Cortex of kidney (tissue), 1 donor: ENCODE measurements at places on chromosomes 6 and 20.

GRCh38 chr6:160435935-160436334, 87.8 kb downstream of the SLC22A3 start:
- no peak for DNase-seq

DNA sequence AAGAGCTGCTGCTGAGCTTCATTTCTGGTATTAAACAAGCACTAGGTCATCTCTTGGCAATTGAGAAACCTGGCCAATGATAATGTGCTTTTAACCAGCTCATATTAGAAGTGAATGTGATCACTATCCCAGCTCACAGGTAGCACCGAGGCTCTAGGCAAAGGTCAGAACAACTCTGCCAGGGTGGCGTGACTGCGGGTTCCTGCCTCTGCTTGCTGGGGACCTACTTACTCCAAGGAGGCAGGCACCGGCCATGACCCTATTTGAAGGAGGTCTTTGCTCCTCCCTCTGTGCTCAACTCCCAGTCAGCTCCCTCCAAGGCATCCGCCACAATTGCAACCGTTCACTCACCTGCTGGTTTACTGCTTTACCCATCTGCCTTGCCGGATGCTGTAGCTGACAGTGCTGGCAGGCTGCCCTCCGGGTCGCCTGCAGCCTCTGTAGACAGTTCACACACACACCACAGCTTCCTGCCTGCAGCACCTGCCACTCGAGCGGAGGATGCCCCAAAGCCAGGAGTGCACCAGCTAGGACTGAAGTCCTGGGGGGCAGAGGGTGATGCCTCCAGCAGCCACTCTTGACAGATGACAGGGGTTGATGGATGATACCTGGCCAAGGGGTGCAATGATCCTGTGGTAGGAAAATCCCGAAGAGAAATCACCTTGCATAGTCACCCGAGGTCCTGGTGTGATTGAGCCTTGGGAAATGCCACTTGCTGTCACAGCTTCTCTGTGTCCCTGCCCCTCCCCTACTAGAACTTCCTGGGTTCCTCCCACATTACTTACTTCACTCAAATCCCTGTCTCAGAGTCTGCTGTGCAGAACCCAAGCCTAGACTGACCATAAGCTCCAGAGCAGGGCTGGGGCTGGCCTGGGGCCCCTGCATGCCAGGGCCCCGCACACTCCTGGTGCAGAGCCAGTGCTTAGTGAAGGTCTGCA, 8.8 kb upstream of the VSX1 start:
- DNase-seq: no peak

DNA sequence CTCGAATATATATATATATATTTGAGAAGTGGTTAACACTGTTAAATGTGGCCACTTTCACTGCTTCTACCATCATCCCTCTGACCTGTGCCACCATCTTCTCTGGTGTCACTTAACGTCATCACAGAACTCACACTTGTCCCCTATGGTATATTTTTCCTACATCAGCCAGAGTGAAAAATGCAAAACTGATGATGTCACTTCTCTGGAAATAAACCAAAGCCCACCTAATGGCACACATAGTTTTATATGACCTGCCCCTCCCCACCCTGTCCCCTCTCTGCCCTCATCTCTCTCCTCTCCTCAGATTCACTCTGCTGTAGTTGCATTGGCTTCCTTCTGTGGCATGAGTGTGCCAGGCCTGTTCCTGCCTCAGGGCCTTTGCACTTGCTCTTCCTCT, 63.9 kb upstream of the IFNGR1 start:
- DNase-seq: no peak

DNA sequence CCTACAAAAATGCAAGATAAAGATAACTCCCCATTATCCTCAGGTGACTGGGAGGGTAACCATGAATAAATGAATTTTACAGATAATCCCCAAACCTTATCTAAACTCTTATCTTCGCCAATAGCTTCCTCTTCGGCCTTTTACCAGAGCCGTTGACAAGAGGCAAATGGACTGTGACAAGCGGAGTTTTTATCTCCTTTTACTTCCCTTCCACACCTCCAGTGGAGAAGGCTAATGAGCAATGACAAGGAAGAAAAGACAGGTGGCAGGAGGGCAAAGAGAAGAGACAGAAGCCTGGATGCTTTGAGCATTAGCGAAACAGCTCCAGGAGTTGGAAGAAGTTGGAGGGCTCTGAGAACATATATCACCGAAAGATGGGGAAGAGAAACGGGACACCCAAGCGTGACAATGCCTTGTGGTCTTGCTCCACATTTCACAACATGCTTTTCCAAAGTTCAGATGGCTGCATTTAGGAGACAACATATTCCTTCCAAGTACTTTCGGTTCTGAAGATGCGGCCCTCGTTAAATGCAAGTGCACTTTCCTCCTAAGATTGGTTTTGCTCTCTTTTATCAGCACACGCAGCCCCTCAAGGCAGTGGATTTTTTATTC, 69.2 kb downstream of the PRDM1 start:
- no peak for DNase-seq

- DNase-seq: no peak
Observed at GRCh38 chr6:1872649-1873131, 263.0 kb downstream of the FOXC1 start.
